ENCODE measurements at places on chromosomes 4 and X.

DNA sequence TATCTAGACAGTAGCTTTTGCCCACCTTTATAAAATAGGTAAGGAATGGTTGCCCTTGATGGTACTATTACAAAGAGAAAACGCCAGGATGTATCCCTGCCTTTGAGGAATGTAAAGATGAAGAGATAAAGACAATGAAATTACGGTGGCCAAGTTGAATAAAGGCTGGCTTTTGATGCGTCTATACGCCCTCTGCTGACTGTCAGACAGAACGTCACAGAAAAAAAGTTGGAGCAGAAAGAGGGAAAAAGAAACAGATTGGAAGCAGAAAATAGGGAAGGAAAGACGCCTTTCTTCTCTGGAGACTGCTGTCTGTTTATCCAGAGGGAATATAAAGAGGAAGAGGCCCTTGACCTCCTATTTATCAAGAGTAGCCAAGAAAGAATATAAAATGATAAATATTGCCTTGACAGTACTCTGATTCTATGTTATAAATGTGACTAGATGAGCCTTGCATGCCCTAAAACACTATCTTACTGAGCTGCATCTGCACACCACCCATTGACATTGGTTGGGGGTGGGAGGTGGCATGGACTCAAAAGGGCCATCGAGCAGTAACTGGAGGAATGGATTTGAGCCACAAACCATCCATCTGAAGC is 30.6 kb downstream of the PCDH19 start:
- no peak for DNase-seq

GRCh38 chr4:187380181-187380581 is 615.4 kb upstream of the ZFP42 start:
- no peak for DNase-seq

DNA sequence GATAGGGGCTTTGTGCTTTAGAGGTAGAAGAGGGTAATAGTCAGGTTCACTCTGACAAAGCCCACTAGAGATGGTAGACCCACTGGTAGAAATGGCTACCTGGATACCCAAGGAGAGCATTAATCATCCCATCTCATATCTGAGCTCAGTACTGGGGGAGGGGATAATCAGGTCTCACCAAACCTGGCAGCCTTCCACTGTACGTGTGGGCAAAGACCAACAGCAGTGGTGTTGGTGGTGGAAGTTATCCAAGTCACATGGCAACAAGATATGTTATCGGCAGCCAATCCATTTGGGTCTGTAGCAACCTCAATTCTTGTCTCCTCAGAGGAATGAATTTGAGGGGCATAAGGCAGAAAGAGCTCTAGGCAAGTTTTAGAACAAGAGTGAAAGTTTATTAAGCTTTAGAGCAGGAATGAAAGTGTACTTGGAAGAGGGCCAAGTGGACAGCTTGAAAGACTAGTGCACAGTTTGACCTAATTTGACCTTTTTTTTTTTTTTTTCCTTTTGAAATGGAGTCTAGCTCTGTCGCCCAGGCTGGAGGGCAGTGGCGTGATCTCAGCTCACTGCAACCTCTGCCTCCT is 67.0 kb upstream of the CXCL13 start:
- no peak for DNase-seq

GRCh38 chrX:15600745-15601144 is at the start of gene ACE2:
Gene ACE2, minus strand, starts transcription at chrX:15600960. Its CDS starts 49 bp downstream, at chrX:15600911.
- DNase-seq = no peak

- DNase-seq = no peak
Observed at GRCh38 chr4:170374770-170375169, 285.0 kb upstream of the AADAT start.

DNA sequence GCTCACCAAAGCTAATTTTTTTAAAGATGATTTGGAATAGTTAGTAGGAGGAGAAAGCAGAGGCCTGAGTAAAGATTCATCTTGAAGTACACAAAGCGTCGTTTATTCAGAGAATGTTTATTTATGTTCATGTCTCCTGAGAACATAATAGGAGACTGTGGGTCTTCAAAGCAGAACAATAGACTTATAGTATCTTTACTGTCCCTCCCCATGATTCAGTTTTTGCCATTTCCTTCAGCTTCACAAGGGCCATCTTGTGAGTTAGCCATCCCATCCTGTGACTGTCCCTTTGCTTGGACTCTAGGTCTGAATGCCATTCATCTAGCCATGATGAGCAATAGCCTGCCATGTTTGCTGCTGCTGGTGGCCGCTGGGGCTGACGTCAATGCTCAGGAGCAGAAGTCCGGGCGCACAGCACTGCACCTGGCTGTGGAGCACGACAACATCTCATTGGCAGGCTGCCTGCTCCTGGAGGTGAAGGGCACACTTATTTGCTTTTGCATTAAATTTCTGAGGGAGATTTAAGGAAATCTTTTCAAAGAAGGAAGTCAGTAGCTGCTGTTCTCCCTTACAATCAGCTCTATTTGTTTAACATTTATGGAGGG is 105.8 kb downstream of the NFKB1 start:
- no peak for DNase-seq

Measured in activated T-helper 1 cell treated with anti-CD3 and anti-CD28 coated beads, Interleukin-2, amount 50 U/mL, for 16 hours (primary cell).